ENCODE measurements at places on chromosomes 1 and 21.

DNA sequence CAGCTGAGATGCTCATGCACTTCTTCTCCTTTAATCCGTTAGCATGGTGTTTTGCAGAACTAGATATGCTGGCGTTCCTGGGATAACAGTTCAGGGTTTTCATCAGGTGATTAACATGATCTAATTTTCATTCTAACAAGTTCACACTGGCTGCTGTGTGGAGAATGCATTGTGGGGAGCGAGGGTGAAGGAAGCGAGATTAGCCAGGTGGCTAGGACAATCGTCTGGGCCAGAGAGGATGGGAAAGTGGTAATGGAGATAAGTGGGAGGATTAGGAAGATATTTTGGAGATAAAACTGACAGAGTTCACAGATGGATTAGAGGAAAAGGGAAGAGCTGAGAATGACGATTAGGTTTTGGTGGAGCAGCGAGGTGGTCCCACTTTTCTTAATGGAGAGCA is 138.1 kb upstream of the MAGI3 start:
- no peak for DNase-seq

DNA sequence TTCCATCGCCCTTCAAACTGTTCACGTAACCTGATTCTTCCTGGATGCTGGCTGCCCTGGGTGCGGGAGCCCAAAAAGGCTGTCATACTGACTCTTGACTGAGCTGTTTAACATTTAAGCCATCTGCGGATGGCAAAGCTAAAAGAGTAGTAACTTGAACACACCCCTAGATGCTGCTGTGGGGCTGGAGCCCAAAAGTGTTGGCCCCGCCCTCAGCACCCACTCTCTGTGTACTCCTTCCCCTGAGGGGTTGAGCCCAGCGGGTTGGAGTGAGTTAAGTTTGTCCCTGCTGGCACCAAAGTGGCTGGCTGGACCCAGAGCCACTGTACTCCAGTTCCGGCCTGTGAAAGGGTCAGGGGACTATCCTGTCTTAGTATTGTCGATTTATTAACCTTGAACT is 640.6 kb downstream of the PTPRU start:
- no peak for DNase-seq

DNA sequence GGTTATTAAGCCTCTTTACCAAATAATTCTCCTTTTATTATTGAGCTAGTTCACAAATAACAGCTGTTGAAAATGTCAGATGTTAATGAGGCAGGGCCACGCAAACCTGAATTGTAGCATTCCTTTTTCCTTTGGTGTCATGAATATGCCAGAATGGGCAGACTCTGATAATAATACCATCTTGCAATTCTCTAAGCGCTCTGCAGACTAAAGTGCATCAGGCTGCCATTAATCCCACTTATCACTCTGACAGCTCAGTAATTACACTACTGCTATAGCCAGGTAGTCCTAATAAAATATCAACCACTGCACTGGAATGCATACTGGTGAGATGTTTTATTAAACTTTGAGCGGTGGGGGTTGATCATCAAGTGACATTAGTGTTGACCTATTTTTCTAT is 177.7 kb downstream of the DPYD start:
- DNase-seq = no peak

GRCh38 chr1:229094476-229095311 is 176.2 kb upstream of the RAB4A start:
- no peak for DNase-seq

DNA sequence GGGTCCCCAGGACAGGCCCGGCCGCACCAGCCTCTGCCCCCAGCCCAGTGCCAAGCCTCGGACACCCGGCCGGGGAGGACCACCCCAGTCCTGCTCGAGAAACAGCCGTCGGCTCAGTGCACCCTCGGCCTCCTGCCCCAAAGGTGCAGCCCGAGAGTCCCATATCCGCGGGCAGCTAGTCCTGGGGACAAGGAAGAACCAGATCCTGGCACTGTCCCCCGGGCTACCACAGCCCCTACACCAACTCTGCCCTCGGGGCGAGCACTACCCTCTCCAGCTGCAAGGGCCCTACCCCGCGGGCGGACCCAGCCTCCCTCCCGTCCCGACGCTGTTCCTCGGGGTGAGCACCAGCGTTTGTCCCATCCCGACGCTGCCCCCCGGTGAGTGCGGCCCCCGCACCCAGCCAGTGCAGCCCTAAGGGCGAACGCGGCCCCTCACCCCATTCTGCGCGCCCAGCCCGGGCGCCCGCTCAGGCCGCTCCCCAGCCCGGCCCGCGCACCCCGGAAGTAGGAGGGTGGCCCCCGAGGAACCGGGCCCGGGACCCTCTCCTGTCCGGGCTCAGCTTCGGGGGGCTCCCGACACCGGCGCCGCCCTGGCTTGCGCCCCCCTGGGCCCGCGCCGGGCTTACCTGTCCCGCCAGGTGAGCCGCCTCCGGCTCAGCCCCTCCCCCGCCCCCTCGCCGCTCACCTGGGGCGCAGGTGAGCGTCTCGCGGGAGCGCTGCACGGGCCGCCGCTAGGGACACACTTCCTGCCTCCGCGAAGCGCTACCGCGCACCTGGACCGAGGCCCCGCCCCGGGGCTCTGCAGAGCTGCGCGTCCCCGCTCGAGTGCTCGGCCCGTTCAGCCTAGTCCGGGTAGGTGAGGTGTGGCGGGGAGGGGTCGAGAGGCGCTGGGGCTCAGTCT is at the start of gene KDF1:
Gene KDF1 (minus strand): TSS at position 747 of the 903 bp plus-strand sequence. CDS start 8,088 bp downstream, outside the sequence.
- DNase-seq = peak; percentile 68

GRCh38 chr1:154550070-154550469 is 8.4 kb downstream of the UBE2Q1 start:
- DNase-seq = no peak

- no peak for DNase-seq
These were observed 88.0 kb upstream of the SLFNL1 start for GRCh38 chr1:41109310-41110197.
